ENCODE measurements at places on chromosomes 4 and X.

DNA sequence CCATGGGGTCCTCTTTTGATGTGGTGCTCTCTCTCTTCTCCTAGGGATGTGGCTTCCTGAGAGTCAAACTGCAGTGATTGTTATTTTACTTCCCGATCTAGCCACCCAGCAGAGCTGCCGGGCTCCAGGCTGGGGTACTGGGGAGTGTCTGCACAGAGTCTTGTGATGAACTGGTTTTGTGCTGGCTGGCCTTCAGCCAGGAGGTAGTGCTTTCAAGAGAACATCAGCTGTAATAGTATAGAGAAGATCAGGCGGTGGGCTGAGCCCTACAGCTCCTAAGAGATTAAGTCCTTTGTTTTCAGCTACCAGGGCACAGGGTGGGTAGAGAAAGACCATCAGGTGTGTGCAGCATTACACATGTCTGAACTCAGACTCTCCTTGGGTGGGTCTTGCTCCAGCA is 59.0 kb upstream of the AGTR2 start:
- no peak for DNase-seq

GRCh38 chrX:12771445-12772069 is 19.7 kb upstream of the PRPS2 start:
- DNase-seq: no peak

GRCh38 chr4:54395013-54395527 is 166.0 kb downstream of the PDGFRA start:
- DNase-seq: no peak

DNA sequence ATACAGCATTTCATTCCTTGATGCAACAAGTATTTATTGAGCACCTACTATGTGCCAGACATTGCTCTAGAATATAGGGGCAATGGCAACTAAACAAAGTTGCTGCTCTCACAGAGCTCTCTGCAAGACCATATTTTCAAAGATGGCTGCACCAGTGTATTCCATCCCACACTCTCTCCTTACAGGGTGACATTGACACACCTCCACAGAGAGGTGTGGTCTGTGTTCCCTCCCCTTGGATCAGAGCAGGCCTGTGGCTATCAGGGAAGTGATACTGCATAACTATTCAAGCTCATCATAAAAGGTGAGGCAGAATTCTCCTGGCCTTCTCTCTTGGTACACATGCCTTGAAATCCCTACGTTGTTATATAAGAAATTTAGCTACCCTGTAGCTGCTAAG is 95.3 kb upstream of the SOD3 start:
- DNase-seq: no peak

DNA sequence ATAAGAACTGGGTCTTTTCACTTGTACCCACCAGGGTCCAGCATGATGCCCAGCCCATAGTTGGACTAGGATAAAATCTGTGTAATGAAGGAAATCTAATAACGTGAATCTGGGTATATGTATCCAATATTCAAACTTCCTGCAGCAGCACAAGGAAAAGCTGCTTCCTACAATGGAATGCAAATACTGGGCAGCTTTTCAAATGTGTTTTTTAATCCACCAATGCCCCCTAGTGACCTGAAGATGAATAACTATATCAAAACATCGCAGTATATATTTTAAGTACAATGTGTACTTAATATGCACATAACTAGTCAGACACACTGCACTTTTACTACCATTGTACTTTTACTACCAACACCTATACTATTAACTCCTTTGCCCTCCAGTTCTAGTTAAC is 5.3 kb downstream of the APOO start:
- no peak for DNase-seq

DNA sequence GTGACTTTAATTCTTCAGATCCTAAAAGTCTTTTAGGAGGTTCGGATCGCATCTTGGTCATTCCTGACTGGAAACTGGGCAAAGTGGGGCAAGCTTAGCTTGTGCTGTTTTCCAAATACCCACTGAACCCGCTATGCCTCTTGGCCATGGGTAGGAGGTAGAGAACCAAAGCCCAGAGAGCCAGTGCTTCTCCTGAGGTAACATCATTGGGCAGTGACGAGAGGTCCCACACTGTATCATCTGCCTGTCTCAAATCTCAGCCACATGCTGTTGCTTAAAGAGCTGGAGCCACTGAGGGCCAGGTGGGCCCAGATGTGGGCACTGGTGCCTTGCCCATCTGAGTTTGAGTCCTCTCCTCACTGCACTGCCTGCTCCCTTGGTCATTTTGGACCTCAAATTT is 68.2 kb downstream of the SLC2A9 start:
- DNase-seq: no peak

GRCh38 chr4:188612659-188613058 is 473.4 kb downstream of the TRIML1 start:
- DNase-seq: no peak

DNA sequence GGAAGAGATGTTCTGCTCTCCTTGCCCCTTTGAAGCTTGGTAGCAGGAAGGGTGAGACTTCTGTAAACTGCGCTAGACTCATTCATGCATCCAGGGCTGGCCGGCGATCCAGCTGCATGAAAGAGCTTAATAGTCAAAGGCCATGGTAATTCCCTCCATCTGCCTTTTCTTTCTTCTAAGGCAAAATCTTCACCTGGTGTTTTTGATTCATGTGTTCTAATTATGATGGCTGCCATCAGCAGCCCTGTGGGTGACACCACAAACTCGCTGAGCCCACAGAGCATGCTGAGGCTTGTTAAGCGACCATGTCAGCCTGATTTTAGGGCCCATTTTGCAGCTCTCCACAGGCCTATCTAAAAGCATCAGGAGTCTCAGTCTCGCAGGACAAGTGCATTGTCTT is 450.1 kb upstream of the TENM3 start:
- no peak for DNase-seq

Data from AG04450 (cell line).